ENCODE measurements at places on chromosomes 11 and 22.

DNA sequence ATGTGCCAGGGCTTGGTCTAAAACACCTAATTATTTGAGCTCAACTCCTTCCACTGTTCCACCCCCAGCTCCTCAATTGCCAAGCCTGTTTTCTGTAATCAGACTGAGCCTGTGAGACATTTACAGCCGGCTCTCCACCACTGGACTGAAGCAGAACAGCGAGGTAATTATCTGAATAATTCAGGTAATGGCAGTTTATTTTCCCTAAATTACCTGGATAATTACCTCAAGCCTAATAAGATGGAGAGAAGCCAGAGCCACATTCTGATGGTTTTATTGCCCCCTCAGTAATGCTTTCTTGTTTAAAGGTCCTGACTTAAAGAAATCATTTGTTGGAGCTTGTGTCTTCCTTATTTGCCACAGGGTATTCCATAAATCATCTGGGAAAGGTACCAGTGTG, 64.2 kb downstream of the FZD4 start:
- DNase-seq, result no peak

GRCh38 chr11:96329419-96329818, 13.6 kb downstream of the MAML2 start:
- no peak for DNase-seq

- no peak for DNase-seq
Observed at GRCh38 chr11:33997584-33998251, 53.8 kb upstream of the CAPRIN1 start.

- DNase-seq, result peak; percentile 95
Observed at GRCh38 chr11:66051766-66052663, at the start of gene SF3B2. TSS of gene SF3B2 (plus strand) at chr11:66052364. CDS start at chr11:66052385, 21 bp downstream.

DNA sequence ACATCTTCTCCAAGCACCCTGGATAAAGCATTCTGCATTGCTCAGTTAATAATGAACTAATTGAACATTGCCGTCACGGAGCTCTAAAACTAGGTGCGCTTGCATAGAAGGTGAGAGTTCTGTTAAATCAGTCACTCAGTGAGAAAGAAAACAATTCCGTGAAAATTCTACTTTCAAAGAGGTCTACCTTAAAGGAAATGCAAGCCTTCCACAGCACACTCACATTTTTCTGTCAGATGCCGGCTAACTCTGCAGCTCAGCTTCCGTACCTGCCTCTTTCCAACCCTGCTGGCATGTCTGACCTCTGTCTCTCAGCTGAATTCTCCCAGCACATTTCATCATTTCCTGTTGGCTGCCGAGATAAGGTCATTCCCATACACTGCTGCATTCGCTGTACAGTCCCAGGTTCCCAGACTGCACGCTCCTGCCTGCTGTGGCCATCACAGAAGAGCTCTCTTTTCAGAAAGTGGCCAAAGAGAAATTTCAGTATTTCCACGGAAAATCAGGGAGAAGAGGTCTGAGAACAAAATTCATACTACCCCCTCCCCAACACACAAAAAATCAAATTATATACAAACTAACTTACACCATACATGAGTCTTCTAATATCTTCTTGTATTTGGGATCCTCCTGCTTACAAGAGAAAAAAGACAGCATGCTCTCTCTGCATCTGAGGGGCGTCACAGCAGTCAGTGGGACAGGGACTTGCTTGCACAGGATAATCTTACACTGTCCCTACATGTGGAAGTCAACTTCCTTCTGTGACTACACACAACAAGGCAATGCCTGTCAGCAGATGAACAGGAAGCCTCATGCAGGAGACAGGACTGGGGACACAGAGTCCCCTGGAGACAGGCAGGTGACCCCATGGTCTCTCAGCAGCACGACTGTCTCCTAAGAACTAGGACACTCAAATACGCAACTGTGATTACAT, 55.1 kb downstream of the PACSIN2 start:
- DNase-seq, result no peak

DNA sequence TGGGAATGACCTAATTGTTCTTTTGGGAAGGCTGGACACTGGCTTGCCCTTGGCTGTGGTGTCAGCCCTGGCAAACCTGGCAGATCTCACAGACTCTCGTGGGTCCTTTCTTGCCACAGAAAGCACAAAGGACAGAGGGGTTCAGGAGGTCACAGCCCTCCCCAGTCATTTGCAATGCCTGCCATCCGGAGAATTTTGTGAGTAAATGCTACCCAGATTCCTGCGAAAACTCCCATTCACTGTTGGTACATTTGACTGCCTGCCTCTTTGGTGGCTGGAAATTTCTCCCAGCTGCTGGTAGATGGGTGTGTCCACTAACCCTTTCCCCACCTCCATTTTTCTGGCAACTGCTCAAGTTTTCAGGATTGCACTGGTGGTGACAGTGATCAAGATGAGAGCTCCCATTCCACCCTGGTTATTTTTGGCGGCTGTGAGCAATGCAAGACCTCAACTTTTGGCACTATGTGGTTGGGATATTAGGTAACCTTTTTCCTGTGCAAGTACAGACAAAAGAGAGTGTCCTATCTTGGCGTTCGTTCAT, 155.7 kb downstream of the NAV2 start:
- no peak for DNase-seq

- DNase-seq, result no peak
Observed at GRCh38 chr11:106466521-106467080, 389.1 kb downstream of the AASDHPPT start.

DNA sequence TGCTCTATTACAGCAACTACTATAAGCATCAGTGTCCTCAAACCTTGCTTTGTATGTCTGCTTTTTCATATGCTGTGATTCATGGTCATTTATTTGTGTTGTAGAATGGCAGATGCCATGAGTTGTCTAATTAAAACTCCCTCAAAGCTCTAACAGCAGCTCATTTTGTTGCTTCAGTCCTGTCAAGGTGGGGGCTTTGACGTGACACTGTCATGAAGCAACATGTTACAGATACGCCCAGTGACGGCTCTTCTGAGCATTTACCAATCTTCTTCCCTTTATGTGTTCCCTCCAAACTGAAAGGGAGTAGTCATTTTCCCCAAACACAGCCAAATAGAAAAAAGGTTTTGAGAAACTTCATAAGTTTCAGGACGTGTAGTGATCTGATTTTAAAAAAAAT, 106.7 kb downstream of the DBX1 start:
- no peak for DNase-seq

GRCh38 chr22:50436841-50437341, 37.9 kb downstream of the SBF1 start:
- no peak for DNase-seq

- DNase-seq, result no peak
Observed at GRCh38 chr11:12680940-12681258, 6.7 kb downstream of the TEAD1 start.

GRCh38 chr22:45009606-45010531, at the start of gene PHF21B:
TSS of gene PHF21B (minus strand) at chr22:45010005. CDS start at chr22:45009549, 456 bp downstream.
- peak; percentile 71 for DNase-seq

DNA sequence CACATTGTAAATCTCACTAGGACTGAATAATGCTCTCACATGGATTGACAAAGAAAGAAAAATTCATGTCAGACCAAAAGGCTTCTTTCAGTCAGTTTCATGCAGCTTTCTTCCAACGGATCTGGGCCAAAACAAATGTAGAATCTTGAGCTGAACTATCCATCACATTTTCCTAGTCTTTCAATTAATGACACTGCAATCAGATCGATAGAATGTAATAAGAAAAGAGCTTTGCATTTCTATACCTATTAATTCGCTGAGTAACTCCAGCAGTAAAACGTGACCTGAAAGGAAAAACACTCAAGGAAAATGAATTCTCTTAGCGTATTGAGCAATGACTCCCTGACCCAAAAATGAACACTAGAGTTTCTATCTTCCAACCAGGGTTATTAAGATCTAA, 194.8 kb upstream of the BLID start:
- DNase-seq, result no peak

DNA sequence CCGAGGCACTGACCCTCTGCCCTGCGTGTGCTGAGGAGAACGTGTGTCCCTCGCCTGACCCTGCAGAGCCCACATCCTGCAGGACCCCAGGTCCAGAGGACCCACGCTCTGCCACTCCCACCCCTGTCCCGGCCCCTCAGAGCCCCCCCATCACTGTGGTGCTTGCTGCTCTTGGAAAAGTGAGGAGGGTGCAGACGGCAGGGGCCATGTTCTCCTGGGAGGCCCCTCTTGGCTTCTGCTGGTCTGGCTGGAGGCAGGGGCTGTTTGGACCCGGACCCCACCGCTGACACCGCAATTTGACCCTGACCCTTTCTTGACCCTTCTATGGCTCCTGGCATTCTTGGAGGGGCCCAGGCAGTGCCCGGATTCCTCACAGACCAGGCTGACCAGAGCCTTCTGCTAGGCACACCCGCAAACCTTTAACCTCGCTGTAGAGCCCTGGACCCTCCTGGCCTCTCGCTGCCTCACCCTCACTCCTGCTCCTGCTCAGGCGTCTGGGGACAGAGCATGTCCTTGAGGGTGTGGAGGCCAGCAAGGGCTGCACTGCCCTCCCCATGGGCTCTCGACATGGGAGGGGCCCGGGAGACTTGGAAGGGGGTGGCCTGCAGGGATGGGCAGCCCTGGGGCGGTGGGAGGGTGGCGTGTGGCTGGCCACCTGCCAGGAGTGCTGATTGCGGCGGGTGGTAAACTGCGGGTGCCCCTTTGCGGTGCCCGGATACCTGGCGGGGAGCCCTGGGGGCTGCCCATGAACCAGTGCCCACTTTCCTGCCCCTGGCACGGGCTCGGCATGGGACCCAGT, 37.0 kb upstream of the MUC5AC start:
- no peak for DNase-seq

DNA sequence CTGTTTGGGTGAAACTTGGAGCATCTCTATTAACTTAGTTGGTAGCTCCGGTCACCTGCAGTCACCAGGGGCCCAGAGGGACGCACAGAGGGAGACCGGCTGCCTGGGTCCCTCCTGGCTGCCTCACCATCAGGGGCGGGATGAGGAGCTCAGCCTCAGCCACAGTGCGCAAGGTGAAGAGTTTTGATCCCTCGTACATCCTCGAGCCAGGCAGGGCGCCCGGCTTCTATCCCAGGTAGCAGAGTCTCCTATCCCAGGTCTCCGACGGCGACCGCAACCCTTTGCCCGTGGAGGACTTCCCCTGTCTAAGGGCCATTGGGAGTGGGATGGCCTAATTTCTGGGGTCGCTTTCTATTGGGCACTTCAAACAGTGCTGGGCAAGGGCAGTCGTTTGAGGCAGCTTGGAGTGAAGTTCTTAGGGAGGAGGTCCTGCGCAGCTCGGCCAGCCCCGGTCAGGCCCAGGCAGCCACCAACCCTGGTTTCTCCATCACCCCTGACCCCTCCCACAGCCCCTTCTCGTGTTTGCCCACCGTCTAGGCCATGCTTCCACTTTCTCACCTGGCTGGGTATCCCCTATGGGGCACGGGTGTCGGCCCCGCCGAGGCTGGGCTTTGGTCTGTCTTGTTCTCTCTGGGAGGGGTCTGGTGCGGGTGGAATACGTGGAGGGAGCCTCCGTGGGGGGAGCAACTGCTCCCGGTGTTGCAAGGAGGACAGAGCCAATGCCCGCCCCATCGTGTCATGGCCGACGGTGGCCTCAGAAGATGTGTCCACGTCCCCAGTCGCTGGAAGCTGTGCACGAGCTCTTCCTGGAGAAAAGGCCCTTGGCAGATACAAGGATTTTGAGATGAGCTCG, 3.6 kb upstream of the MRGPRG start:
- DNase-seq, result no peak

- DNase-seq, result no peak
Observed at GRCh38 chr22:39926753-39927152, 25.9 kb downstream of the GRAP2 start.

- DNase-seq, result no peak
Observed at GRCh38 chr22:19707347-19708290, 6.7 kb upstream of the SEPTIN5 start.

GRCh38 chr22:48173773-48174160, 1411.3 kb downstream of the TBC1D22A start:
- no peak for DNase-seq

DNA sequence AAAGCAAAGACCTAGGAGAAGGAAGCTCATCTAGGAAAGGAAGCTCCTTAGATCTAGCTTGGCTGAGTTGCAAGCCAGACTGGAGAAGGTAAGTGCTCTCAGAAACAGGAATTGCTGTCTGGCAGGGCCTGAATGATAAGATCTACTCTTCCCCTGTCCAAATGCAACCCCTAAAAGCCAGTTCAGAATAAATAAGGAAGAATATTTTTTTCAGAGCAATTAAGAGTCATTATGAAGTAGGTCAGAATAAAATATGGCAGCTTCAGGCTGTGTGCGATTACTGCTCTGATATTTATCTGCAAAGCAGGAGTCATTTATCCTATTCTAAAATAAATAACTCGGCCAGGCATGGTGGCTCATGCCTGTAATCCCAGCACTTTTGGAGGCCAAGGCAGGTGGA, 82.1 kb downstream of the PIWIL4 start:
- no peak for DNase-seq

GRCh38 chr11:28969832-28970231, 861.6 kb downstream of the METTL15 start:
- DNase-seq, result no peak

GRCh38 chr11:80559942-80560341, 1119.1 kb upstream of the TENM4 start:
- DNase-seq, result no peak

DNA sequence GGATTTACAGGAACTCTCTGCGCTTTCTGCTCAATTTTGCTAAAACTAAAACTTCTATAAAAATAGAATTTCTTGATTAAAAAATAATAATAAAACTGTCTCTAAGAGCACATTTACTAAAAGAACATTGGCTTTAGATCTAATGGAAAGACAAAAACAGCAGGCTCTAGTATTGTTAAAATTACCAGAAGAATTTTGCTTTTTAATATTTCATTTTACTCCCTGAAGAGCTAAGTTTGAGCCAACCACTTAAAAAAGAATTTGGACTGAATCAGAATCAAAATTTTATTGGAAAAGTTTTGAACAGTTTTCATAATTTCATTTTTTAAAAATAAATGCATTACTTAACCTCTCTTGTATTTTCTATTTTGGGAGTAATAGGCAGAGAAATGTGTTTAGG, 107.3 kb downstream of the BBOX1 start:
- no peak for DNase-seq

DNA sequence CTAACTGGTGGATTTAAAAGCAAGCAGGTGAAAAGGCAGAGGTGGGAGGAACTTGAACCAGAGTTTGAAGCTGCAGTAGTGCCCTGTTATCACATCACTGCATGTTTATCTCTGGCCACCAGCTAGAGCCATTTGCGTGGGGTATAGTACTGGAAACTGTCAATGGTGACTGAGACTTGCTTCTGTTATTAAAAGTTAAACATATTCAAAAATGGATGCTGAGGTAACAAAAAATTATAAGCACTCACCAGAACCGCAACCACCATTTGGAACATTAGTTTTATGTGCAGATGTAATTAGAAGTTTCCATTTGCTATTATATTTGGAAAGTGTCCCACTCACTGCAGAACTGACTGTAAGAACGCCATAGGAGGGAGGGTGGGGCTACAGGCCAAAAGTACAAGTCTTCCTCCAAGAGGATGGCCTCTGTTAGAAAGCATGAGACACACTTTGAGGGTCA, 1.2 kb upstream of the CD59 start:
- no peak for DNase-seq

GRCh38 chr11:32436751-32437494, 1.6 kb upstream of the WT1 start:
- no peak for DNase-seq

DNA sequence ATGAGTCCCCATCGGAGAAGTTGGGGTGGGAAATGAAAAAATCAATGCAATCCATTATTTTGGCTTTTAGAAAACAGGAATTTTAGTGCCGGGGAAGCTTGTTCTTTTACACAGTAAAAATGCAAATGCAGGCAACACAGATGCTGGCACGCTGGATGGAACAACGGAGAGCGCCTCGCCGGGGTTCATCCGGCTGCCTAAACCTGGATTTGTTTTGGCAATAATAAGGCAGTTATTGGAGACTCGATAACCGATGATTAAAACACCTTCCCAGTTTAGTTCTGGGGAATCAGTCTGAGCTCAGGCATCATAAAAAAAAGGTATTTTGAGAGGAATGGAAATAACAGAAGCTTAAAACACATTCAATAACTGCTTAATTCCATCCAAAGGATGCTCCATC, 2.9 kb downstream of the DSCAML1 start:
- DNase-seq, result no peak

All from NCI-H1930 (cell line).